ENCODE measurements at places on chromosomes 16 and 17. TPM values are rescaled to one million over a fixed set of nuclear protein-coding genes. Genes with fewer than 3 reads are reported as not detected.
A peak's percentile ranks its signal among the peaks of the same experiment; 100 is the strongest.

GRCh38 chr17:15436473-15437302, 30.7 kb downstream of the CDRT4 start:
- no peak overlapping the region for H3K27ac ChIP-seq
- H3K4me3 ChIP-seq, result no peak overlapping the region
- no peaks in the 10 kb centered on the region for H3K36me3 ChIP-seq
- H3K27me3 ChIP-seq, result no peaks in the 10 kb centered on the region

GRCh38 chr17:74623693-74624093, at the start of gene CD300E:
Gene CD300E, minus strand, starts transcription at chr17:74623738. Its CDS starts 117 bp downstream, at chr17:74623621.
- no peaks in the 10 kb centered on the region for H3K27me3 ChIP-seq
- DNase-seq, result no peak
- H3K4me1 ChIP-seq, result no peaks in the 10 kb centered on the region
- H3K36me3 ChIP-seq, result no peaks in the 10 kb centered on the region

DNA sequence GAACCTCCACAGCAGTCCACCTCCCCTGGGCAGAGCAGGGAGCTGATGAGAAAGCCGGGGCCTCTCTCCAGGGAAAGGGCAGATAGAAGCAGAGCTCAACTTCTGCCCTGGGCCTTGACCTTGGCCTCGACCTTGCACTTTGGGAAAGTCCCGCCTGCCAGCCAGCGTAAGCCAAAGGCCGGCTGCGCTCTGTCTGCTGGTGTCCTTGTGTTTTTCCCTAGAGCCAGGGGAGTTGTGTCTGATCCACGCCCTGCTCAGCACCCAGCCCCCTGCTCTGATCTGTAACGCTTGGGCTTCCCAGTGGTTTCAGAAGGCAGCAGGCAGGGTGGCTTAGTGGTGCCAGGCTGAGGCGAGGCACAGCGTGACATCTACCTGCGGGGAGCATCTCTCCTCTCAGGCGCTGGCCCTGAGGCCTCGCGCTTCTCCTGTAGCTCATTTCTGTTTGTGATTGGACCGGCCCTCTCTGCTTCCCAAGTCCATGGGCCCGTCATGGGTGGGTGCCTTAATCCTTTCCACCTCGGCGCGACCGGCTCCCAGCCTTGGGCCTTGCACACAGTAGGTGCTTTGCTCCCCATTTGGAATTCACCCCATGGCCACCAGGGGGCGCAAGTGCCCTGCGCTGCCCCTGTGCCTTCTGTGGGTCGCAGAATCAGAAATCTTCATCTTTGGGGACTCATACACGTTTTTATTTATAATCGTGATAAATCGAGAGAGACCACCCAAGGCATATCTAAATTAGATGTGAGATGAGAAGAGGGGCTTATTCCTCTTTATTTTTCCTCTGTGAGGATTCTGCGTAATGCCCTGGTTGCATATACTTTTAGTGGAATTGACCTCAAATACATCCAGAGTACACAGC, 24.2 kb downstream of the SGSH start:
- H3K4me1 ChIP-seq, result no peaks in the 10 kb centered on the region
- no peaks in the 10 kb centered on the region for H3K27me3 ChIP-seq
- H3K36me3 ChIP-seq, result no peaks in the 10 kb centered on the region
- no peak overlapping the region for H3K27ac ChIP-seq

GRCh38 chr17:64117981-64118979, 11.7 kb downstream of the ERN1 start:
- peak overlapping the region; percentile 48 for H3K4me3 ChIP-seq
- peak overlapping the region; percentile 58 for H3K27ac ChIP-seq
- no peak for DNase-seq
- no peaks in the 10 kb centered on the region for H3K36me3 ChIP-seq
- no peaks in the 10 kb centered on the region for H3K27me3 ChIP-seq
- H3K4me1 ChIP-seq, result peaks cover 19% of the 10 kb centered on the region

GRCh38 chr17:15929941-15930340, 15.0 kb upstream of the ADORA2B start:
- H3K4me3 ChIP-seq, result no peak overlapping the region
- H3K36me3 ChIP-seq, result no peaks in the 10 kb centered on the region
- H3K27me3 ChIP-seq, result no peaks in the 10 kb centered on the region

DNA sequence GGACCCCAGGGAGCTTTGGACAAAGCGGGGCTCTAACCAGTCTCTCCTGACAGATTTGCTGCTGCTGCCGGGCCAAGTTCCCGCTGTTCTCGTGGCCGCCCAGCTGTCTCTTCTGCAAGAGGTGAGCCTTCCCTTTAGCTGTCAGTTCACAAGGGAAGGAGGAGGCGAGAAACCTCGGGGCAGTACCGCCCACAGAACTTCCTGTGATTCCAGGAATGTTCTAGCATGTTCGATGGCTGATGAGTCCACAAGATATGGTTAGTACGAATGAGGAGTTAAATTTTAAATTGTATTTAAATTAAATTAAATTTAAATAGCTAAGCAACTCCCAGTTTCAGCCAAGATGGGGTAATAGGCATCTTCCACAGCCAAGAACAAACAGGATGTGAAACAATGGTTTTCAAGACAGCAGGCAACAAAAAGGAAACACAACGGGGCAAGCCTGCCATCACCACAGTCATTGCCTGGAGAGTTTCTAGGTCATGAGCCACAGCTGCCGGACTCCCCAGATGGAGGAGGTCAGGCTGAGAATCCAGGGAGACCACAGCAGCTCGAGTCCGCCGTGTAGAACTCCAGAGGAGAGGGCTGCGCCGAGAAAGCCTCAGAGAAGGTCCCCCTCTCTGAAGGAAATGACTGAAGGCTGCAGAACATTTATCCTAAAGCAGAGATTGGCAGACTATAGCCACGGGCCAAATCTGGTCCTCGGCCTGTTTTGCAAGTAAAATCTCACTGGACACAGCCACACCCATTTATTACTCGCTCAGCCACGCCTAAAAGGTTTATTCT, 9.5 kb upstream of the TCF25 start:
- H3K27me3 ChIP-seq, result no peaks in the 10 kb centered on the region
- H3K4me3 ChIP-seq, result no peak overlapping the region
- no peak overlapping the region for H3K27ac ChIP-seq
- DNase-seq, result no peak
- H3K36me3 ChIP-seq, result no peaks in the 10 kb centered on the region
- H3K4me1 ChIP-seq, result no peaks in the 10 kb centered on the region

GRCh38 chr17:15290605-15291004, 25.5 kb upstream of the PMP22 start:
- H3K4me1 ChIP-seq, result no peaks in the 10 kb centered on the region
- no peaks in the 10 kb centered on the region for H3K36me3 ChIP-seq

GRCh38 chr16:4532238-4532637, 6.3 kb downstream of the CDIP1 start:
- peaks cover 4% of the 10 kb centered on the region for H3K36me3 ChIP-seq
- H3K27me3 ChIP-seq, result no peaks in the 10 kb centered on the region
- peak overlapping the region; percentile 63 for H3K27ac ChIP-seq
- no peak for DNase-seq
- no peak overlapping the region for H3K4me3 ChIP-seq

DNA sequence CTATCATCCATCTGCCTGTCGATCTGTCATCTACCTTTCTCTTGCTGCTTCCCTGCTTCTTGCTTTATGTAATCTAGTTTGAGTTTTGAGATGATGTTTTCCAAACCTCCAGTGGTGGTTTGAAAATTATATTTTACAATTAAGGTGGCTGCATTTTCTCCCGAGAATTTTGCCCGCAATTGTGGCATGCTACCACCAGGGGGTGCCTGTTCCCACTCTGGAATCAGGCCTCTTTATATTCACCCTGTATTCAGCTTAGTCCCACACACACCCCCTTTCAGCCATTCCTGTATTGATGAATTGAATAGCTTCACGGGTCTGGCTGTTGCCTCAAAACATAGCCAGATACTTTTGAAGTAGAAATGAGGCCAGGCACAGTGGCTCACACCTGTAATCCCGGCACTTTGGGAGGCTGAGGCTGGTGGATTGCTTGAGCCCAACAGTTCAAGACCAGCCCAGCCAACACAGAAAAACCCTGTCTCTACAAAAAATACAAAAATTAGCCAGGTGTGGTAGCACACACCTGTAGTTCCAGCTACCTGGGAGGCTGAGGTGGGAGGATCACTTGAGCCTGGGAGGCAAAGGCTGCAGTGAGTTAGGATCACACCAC, 3.2 kb downstream of the PRSS22 start:
- no peaks in the 10 kb centered on the region for H3K36me3 ChIP-seq
- H3K27me3 ChIP-seq, result peaks cover 11% of the 10 kb centered on the region
- DNase-seq, result no peak
- no peak overlapping the region for H3K4me3 ChIP-seq

GRCh38 chr17:51256101-51256500, 3.7 kb downstream of the MBTD1 start:
- peaks cover 16% of the 10 kb centered on the region for H3K4me1 ChIP-seq
- H3K36me3 ChIP-seq, result peaks cover 17% of the 10 kb centered on the region
- no peak overlapping the region for H3K4me3 ChIP-seq
- no peak overlapping the region for H3K27ac ChIP-seq
- H3K27me3 ChIP-seq, result no peaks in the 10 kb centered on the region

GRCh38 chr16:4176906-4177417, 60.7 kb upstream of the ADCY9 start:
- H3K36me3 ChIP-seq, result no peaks in the 10 kb centered on the region
- H3K4me3 ChIP-seq, result no peak overlapping the region
- H3K27me3 ChIP-seq, result no peaks in the 10 kb centered on the region
- DNase-seq, result no peak
- no peak overlapping the region for H3K27ac ChIP-seq
- no peaks in the 10 kb centered on the region for H3K4me1 ChIP-seq

DNA sequence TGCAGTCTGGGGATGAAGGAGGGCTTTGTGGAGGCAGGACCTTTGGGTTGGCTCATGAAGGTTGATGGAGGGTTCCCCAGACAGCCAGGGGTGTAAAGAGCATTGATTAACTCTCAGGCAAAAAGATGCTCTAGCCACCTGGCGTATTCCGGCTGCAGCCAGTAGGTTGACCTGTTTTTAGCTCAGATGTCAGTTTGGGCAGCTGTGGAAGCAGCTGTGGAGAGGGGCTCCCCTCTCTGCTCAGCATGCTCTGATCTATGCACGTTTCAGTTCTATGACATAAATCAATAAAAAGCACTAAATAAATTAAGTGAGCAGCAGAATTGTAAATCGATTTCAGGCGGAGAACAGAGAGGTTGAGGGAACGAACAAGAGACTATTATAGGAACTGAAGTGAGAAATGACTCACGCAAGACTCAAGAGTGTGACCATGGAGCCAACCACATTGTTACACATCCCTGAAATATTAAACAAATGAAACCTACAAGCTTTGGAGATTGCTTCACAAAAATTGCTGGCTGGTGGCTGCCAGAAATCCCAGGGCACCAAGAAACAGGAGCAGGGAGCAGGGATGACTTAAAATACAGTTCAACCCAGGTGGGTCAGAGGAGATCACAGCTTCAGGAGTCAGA, 111.9 kb downstream of the GSG1L start:
- H3K36me3 ChIP-seq, result no peaks in the 10 kb centered on the region
- H3K4me1 ChIP-seq, result peaks cover 7% of the 10 kb centered on the region
- no peaks in the 10 kb centered on the region for H3K27me3 ChIP-seq
- no peak overlapping the region for H3K4me3 ChIP-seq

Gene TMC7
- 10.0 TPM for total RNA-seq

Gene CES5A
- total RNA-seq, result not detected

Gene SLC13A5
- total RNA-seq, result 0.21 TPM

Gene KRT40
- not detected for total RNA-seq

Gene FKBP10
- total RNA-seq, result 388 TPM

Gene PCGF2
- total RNA-seq, result 64.8 TPM

Gene HNF1B
- total RNA-seq, result not detected

Gene NBR1
- total RNA-seq, result 45.6 TPM

Gene PAGR1
- total RNA-seq, result 54.3 TPM
